Mammary epithelial cell (primary cell): ENCODE measurements at places on chromosomes 16 and 17. TPM values are rescaled to one million over a fixed set of nuclear protein-coding genes. Genes with fewer than 3 reads are reported as not detected.

The RNF222 gene
- total RNA-seq: 0.21 and 0.38 TPM in 2 replicates

The AKAP10 gene
- 23.7 TPM for total RNA-seq

The PRSS21 gene
- total RNA-seq: 24.3 TPM

The EME1 gene
- 2.5 and 8.0 TPM in 2 replicates for total RNA-seq
